ENCODE measurements at places on chromosomes 3 and 15.
A peak's percentile ranks its signal among the peaks of the same experiment; 100 is the strongest.

DNA sequence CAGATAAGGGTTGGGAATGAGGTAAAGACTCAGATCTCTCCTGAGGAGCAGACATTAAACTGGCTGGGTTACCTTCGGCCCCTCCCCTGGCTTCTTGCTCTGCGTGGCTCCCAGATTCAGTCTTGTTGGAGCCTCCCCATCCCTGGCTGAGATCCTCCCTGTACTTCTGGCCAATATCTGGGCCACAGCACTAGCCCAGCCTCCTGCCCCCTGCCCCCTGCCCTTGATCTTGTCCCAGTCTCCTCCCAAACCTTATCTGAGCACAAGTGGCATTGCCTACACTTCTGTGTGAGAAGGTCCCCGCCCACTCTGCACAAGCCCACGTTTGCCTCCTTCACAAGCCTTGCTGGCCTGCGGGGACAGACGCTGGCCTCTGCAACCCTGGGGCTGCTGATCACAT, 16.8 kb downstream of the PLA2G4F start:
- DNase-seq, result no peak

DNA sequence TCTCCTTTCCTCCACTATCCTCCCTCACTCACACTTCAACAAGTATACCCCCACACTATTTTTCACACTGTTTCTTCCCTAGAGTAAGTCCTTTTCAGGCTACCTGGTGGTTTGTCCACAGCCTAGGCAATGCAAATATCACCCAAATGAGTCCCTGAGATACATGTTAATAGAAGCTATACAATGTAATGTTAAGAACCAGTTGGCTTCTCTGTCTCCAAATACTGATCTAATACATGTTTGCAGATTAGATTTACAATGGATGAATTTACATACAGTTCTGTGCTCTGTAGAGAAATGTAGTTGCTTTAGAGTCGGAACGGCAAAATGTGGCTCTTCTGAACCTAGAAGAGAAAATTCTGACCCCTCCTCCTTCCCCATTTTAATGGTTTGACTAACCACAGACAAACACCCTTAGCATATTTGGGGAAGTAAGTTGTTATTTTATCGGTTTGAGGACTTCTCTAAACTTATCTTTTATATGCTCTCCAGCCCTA, 63.6 kb upstream of the MBNL1 start:
- DNase-seq, result no peak

DNA sequence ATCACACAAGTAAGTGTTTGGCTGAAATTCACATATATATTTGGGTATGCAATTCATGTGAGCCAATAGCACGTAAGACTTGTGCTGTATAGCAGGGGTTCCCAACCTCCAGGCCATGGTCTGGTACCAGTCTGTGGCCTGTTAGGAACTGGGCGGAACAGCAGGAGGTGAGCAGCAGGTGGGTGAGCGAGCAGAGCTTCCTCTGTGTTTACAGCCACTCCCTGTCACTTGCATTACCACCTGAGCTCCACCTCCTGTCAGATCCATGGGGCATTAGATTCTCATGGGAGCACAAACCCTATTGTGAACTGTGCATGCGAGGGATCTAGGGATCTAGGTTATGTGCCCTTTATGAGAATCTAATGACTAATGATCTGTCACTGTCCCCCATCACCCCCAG, 59.7 kb downstream of the MAP3K13 start:
- DNase-seq, result no peak

DNA sequence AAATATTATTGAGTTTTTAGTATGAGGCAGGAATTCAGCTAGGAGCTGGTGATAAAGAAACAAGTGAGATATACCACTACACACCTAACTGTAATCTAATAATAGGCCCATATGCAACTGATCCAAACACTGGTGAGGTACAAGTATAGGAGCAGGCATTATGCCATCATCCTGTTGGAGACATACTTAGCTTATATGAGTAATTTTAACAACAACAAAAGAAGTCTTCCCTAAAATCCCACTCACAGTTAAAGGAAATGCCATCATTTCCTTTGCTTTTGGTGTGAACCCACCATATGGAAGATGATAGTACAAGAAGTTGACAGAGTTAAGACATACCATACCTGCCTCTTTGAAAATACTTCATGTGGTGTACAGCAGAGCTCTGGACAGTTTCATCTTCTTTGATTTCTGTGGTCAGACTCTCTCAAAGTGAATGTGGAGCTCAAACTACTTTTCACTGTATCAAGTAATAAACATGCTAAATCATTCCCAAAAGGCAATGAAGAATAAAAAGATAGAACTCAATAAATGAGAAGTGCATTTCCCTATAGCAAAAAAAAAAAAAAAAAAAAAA, 85.5 kb downstream of the CD200R1L start:
- DNase-seq, result no peak

DNA sequence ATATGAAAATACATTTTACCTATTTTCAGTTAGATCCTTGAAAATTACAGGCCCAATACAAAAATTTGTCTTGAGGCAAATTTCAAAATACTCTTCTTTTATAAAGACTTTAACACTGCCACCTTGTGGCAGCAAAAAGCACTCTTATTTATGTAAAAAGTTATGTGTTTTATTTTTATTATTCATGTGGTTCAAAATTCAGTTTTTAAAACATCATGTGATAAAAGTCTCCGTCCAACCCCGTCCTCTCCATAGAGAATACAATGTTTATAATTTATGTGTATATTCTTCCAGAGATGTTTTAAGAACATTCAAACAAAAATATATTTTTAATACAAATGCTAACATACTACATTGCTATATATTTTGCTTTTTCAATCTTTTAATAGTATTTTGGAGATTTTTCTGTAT, 36.9 kb upstream of the TRIM59 start:
- DNase-seq, result peak; percentile 57

GRCh38 chr3:66398228-66399025, 102.4 kb downstream of the LRIG1 start:
- no peak for DNase-seq

DNA sequence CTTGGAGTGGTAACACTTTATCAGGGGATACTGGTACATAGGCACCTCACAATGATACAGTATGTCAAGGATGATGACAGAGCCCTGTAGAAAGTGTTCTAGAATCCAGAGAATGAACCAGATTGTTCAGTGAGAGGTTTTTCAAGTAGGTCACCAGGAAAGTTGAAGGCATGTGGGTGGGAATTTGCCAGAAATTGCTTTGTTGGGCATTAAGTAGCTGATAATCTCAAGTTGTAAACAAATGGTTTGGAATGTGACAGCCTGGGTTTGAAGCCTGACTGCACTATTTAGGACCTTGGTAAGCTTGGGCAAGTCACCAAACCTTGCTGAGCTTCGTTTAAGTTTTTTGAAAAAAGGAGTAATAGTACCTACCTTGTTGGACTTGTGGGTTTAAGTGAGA, 12.5 kb downstream of the SLC35G2 start:
- DNase-seq, result no peak

GRCh38 chr3:57977818-57978235, 30.4 kb upstream of the FLNB start:
- no peak for DNase-seq

Measured in SK-MEL-5 (cell line).